ENCODE measurements at places on chromosomes 6 and 20.
A peak's percentile ranks its signal among the peaks of the same experiment; 100 is the strongest.

DNA sequence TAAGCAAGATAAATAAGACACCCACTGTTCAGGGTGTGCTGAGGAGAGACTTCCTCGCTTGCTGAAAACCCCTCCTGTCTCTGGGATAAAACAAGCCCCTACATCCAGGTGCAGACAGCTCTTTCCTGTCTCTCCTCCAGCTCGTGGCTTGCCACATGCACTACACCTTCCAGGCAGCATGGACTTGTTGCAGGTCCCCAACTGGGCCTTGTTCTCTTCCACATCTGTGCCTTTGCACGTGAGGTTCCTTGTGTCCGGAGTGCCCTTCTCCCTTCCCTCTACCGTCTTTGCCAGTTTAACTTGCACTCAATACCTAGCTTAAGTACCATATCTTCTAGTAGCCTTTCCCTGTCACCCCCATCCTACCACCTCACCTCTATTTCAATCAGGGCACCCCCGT, 397.6 kb downstream of the RNGTT start:
- no peak for DNase-seq

DNA sequence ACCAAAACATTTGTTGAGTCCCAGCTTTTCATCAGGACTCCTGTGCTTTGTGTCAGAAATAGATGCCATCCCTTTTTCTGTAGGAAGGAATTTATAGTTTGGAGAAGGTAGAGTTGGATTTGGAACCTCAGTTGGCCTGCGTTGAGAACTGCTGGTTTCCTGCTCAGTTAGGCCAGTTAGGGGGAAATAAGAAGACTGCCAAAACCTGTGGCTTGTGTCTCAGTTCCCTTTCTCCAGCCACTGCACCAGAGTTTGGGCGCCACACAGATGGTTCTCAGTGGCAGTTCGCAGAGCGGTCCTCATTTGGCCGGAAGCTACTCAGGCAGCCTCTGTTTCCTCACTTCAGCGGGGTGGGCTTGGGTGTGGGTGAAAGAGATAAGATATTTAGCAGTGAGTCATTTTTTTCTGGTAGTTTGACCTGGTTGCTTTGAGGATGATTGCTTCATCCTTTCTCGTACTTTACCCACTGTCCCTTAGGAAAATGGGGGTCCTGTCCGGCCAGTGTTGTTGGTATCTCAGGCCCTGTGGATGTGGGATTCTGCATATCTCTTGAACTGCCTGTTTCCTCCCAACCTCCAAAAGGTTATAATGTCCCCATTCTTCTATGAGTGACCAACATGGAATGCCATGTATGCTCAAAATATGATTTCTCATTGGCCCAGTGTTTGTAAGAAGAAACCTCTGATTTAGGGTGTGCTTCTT, 53.7 kb downstream of the JARID2 start:
- no peak for DNase-seq

GRCh38 chr6:154292066-154292465, 64.5 kb downstream of the IPCEF1 start:
- DNase-seq: no peak

- DNase-seq: no peak
Measured at GRCh38 chr6:90103056-90103800, 193.4 kb downstream of the BACH2 start.

DNA sequence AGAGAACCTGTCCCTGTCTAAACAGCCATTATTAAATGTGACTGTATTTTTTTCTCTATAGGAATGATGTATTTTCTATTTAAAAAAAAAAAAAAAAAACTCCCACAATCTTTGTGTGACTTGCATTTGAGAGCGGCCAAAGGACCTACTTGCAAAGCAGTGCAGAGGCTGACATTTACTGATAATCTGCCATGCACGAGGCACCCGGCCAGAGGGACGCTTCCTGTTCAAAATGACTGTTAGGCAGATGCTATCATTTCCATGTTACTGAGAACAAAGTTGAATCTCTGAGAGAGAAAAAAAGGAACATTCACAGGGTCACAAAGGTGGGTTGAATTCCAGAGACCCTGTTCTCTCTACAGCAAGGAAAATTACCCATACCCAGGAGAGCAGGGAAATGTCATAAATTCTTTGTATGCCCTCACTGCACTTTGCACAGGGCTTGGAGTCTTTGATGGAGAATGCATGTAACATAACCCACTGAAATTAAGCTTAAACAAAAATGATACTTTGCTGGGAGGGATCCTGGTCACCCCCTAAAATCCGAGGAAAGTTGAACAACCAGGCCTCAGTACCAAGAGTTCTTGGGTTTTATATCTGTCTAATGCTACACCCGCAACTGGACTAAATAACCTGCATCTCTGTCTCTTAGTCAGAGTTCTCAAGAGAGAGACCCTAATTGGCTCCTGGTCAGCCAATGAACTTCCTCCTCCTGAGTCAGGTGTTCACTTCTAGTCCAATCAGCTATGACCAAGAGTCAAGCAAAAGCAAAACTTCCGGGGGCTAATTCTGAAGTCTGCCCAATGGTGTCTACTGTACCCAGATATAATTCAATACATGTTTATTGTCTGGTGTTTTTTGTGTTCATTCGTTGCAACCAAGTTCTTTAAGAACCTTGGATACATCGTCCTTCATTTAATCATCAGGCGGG, 61.2 kb downstream of the GCLC start:
- DNase-seq: no peak

- DNase-seq: no peak
Measured at GRCh38 chr6:150435832-150436231, 67.0 kb downstream of the IYD start.

DNA sequence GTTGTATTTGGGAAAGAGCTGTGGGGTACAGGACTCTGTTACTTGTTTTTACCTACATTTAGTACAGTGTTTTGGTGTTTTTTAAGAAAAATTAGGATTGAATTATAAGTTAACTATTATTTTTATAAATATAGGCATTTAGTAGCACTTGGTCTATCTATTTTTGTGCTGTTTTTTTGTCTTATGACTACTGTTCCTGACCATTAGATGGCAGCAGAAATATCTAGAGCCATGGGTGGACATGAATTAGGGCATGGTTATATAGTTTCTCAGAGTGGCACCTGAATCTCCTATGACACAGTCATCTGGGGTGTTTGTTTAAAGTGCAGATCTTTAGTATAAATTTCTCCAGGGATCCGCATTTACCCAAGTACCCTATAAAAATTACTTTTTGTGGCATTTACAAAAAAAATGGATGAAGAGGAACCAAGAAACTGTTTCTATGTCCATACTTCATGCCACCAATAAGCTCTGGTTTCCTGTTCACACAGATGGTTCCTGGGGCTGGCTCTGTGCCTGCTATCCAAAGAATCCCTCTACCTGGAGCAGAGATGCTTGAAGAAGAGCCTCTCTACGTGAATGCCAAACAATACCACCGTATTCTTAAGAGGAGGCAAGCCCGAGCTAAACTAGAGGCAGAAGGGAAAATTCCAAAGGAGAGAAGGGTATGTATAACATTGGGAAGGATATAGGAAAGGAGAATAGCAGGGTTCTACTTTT, 19.8 kb downstream of the NFYA start:
- no peak for DNase-seq

GRCh38 chr6:13453771-13454251, 33.6 kb downstream of the GFOD1 start:
- DNase-seq: peak; percentile 65

GRCh38 chr6:34182751-34183531, 37.1 kb upstream of the GRM4 start:
- peak; percentile 37 for DNase-seq

DNA sequence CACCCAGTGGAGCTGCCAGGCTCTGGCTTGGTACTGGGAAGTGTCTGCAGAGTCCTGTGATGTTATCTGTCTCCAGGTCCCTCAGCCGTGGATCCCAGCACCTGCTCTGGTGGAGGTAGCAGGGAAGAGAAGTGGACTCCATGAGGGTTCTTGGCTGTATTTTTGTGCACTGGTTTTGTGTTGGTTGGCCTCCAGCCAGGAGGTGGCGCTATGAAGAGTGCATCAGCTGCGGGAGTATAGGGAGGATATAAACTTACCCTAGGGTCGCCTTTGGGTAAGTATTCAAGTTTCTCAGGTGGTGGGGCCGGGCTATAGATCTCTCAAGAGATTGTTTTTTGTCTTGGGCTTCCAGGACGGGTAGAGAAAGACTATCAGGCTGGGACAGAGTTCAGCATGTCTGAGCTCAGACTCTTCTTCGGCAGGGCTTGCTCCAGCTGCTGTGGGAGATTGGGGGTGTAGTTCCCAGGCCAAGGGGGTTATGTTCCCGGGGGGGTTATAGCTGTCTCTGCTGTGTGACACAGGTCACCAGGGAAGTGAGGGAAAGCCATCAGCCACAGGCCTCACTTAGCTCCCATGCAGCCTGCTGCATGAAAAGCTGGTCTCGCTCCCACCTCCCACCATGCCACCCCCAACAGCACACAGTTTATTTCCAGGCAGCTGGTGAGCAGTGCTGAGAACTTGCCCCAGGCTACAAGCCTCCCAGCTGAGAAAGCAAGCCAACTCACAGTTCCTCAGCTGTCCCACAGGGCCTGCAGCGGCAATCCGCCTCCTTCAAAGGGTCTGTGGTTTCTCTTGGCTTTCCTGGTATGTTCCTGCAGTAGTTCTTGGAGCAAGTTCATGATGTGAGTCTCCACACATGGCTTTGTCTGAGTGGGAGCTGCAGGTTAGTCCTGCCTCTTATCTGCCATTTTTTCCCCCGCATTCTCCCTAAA, 115.7 kb downstream of the AIG1 start:
- DNase-seq: no peak

- DNase-seq: no peak
Measured at GRCh38 chr20:61812845-61813485, 252.7 kb downstream of the TAF4 start.

GRCh38 chr6:136163260-136163659, 86.9 kb downstream of the MTFR2 start:
- no peak for DNase-seq

DNA sequence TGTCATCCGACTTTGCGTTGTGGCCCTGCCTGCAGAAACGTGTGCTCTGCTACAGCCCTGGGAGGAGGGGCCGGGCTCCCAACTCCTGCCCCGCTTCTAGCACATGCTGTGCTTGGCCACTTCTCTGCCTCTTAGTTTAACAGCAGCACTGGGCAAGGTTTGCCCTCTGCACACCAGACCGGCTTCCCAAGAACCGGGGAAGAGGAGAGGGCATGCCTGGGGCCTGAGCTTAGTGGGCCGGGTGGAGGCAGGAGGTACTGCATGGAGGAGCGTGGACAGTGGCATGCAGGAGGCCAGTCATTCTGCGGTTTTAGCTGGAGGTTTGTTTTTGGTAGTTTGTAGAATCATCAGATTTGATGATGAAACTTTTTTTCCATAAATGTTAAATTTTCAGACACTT, 45.5 kb downstream of the CEP43 start:
- no peak for DNase-seq

GRCh38 chr6:119179842-119180241, 101.4 kb upstream of the FAM184A start:
- no peak for DNase-seq

GRCh38 chr20:33669873-33670640, 3.3 kb downstream of the ACTL10 start:
- no peak for DNase-seq

DNA sequence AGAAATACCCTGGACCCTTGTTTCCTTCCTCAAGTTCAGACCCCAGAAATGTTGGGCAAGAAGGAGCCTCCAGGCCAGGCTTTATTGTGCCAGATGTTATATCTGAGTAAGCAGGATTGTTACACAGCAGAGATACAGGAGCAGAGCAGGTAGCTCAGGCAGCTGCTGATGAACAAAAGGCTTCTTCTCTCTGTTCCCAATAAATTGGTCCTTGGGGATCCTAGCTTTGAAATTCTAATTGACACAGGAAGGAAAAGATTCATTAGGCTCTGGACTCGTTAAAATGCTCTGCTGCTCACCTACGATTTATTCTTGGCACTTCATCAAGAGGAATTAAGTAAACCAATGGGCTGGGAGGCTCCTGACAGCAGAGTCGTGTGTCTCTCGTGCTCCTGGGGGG, 54.2 kb downstream of the RALY start:
- DNase-seq: no peak

DNA sequence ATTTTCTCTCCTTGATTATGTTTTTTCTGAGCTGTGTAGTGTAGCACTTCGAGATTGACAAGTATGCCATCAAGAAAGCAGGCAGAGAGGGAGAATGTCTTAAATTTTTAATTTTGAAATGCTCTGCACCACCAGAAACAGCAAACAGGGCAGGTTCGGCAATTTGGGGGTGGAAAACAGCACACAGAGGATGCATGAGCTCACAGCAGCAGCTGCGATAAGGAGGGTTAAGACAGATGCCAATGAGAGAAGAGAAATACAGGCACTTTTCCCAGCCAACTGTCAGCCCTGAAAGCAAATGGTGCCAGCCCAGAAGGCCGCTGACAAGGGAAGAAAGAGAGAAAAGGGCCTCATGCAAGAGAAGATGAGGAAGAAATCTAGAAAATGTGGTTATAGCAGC, 15.1 kb upstream of the SNRPB2 start:
- no peak for DNase-seq

DNA sequence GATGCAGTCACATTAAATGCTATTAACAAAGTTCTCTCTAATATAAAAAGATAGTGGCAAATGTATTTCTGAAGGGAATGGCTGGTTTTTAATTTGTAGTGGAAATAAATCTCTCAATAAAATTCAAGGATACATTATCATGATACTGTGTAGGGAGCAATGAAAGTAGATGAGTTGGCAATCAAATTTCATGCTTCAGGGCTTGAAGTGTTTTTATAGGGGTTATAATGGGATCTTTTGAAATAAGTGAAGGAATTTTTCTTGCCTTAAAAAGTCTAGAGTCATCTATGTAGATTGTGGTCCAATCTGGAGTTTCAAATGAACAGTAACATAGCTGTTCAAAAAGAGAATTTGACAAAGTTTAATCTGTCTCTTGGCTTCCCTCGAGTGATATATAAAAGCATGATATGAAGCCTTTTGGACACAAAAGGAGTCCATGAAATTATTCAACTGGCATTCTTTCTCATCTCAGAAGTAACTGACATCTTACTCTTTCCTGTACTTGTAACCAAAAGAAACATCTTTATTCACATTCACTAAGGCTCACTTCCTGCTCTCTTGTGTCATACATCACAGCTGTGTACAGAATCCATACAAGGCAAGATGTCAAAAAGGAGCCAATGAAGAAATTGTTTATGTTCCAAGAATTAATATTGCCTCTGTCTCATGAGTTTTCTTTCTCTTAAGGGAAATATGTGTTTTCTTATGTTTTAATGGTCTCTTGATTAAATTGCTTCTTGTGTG, 591.0 kb upstream of the GJE1 start:
- no peak for DNase-seq

DNA sequence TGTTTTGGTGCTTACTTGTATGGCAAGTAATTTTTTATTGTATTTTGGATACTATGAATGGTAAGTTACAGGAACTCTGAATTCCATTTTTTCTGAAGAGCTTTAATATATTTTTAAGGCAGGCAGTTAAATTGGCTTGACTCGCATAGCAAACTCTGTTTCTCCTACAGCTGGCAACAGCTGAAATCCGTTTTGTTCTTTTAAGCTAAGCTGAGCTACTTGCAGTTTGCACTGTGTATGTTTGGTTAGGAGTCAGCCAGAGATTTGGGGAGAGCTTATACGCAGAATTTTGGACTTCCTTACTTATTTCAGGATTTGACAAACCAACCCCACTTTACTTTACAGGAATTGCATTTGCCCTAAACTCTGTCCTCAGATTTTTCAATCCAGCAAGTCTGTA, 179.1 kb downstream of the COL19A1 start:
- no peak for DNase-seq

Measured in activated CD4-positive, alpha-beta T cell treated with anti-CD3 and anti-CD28 coated beads, Interleukin-2, amount 50 U/mL, for 24 hours (primary cell).